NCI-H1436 (cell line): ENCODE measurements at places on chromosomes 6 and 20.

GRCh38 chr6:106128981-106129781 lies 43.0 kb downstream of the PRDM1 start:
- no peak for DNase-seq

- DNase-seq, result no peak
Measured at GRCh38 chr6:116866281-116866871, 10.7 kb upstream of the RFX6 start.

GRCh38 chr6:143621876-143622605 lies 55.7 kb upstream of the PHACTR2 start:
- no peak for DNase-seq

DNA sequence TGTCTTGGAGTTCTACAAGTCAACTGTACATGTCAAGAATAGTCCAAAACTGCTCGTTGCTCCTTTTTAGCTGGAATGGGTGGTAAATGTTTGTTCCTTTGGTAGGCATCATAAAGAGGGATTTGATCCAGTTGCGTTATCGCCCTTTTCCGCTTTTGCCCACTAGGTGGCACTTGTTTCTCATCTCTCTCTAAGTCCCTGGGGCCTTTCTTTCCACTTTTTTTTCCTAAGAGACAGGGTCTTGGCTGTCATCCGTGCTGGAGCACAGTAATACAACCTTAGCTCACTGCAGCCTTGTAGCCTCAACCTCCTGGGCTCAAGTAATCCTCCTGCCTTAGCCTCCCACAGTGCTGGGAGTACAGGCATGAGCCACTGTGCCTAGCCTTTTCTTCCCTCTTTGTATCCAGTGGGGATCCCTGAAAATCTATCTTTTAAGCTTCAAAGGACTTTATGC lies 20.7 kb downstream of the GTPBP2 start:
- peak; percentile 74 for DNase-seq

DNA sequence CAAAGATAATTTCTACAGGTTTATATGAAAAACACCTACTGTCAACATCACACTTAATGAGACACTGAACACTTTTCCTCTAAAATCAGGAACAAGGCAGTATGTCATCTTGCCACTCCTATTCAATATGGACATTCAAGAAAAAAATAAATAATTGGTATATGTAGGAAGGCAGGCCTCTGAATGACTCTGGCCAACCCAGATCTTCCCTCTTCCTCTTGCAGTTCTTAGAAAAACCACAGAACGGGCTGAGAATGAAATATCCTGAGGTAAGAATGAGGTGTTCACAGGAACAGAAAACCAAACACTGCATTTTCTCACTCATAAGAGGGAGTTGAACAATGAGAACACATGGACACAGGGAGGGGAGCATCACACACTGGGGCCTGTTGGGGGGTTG lies 1207.2 kb upstream of the CITED2 start:
- DNase-seq, result no peak

GRCh38 chr6:144315981-144316861 lies 31.1 kb downstream of the UTRN start:
- no peak for DNase-seq

GRCh38 chr6:20918868-20919267 lies 384.6 kb downstream of the CDKAL1 start:
- DNase-seq, result no peak

GRCh38 chr20:11718474-11719094 lies 199.1 kb upstream of the BTBD3 start:
- no peak for DNase-seq

DNA sequence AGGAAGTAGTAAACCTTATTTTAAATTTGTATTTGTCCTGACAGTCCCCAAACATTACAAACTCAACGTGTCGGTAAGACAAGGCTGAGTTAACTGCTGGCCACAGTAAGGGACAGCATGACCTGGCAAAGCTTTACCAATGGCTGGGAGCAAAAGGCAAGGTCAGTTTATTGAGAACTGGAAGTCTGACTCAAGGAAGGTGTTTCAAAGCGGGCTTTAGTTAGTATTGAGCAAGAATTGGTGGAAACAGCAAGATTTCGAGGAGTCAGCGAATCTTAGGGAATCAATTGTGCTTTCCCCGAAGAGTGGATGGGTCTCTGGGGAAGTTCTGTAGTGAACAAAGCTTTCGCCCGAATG lies 885 bp upstream of the GZF1 start:
- no peak for DNase-seq

GRCh38 chr6:91213229-91213901 lies 626.5 kb upstream of the MAP3K7 start:
- no peak for DNase-seq

DNA sequence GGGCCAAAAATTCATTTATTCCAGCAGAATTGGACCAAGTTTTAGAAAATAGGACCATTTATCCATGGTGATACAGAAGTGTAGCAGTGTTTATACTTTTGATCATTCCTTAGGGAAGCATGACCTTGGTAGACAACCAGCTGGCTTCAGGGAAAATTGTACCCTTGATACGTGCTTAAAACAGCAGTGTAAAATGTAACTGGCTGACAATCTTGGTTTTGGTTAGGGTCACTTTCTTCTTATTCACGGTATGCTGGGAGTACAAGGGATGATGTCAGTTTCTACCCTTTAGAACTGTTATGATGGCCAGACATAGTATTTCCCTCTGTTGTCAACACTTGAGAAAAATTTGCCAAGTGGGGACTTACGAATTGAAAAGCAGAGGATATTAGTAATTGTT lies 157.1 kb downstream of the BCKDHB start:
- no peak for DNase-seq
